ENCODE measurements at places on chromosomes 7 and 10. TPM values are rescaled to one million over a fixed set of nuclear protein-coding genes. Genes with fewer than 3 reads are reported as not detected.

Gene DRGX
- not detected for total RNA-seq

- no peak for DNase-seq
Measured at GRCh38 chr7:4040109-4040928, 641.8 kb upstream of the FOXK1 start.

Gene GIMAP2
- 42.7 TPM for total RNA-seq

DNA sequence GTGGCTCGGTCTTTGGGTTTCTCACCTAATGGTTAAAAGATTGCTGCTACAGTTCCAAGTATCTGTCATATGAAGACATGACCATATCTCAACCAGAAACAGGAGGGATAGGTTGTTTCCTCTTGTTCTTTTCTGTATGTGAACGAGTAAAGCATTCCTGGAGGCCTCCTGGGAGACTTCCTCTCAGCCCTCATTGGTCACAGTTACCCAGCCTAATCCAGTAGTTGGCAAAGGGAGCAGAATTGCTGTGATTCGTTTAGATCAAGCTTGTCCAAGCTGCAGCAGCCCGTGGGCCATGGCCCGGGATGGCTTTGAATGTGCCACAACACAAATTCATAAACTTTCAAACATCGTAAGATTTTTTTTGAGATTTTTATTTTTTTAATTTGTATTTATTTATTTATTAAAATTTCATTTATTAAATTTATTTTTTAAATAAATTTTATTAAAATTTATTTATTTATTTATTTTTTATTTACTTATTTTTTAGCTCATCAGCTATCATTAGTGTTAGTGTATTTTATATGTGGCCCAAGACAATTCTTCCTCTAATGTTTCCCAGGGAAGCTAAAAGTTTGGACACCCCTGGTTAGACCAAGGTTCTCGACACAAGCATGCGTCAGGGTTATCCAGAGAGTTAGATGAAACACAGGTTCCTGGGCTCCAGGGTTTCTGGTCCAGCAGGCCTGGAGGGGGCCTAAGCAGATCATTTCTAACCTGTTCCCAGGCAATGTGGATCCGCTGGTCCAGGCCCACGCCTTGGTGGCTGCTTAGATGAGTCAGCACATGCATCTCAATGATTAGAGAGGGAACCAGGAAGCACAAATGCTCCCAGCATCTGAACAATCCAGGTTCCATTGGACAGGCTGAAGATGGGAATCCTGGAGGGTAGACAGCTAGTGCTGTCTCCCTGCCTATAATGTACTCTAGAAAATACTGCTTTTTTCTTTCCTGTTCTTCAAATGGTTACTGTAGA, 25.6 kb downstream of the CDC123 start:
- no peak for DNase-seq

Gene ATP6V1F
- 109 TPM for total RNA-seq

- no peak for DNase-seq
Measured at GRCh38 chr10:95328013-95328412, 37.2 kb upstream of the PDLIM1 start.

DNA sequence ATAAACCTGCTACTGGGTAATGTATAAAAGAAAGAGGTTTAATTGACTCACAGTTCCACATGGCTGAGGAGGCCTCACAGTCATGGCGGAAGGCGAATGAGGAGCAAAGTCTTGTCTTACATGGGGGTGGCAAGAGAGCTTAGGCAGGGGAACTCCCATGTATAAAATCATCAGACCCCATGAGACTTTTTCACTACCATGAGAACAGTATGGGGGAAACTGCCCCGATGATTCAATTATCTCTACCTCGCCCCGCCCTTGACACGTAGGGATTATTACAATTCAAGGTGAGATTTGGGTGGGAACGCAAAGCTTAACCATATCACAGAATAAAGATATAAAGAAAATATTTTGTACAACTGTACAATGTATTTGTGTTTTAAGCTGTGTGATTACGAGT, 39.4 kb upstream of the PLCE1 start:
- no peak for DNase-seq

DNA sequence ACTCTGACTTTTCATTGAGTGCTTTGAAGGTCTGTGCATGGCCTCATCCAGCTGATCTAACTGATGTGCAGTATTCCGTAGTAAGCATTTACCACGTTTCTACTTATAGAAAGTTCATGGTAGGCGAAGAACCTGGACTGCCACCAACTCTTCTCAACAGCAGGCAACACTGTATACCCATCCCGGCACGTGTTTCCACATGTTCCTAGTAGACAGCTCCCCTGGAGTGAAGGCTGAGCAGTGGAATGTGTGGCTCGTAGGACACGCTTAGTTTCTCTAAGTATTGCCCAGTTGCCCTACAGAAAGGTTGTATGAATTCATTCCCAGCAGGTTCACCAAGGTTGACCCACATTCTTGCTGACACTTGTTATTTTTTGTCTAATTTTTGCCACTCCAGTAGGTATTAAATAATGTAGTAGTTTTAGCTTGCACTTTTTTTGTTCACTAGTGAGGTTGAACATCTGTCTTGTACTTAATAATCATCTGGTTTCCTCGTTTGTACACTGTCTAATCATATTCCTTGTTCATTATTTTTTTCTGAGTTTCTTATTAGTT, 15.2 kb downstream of the PROSER2 start:
- DNase-seq: no peak

DNA sequence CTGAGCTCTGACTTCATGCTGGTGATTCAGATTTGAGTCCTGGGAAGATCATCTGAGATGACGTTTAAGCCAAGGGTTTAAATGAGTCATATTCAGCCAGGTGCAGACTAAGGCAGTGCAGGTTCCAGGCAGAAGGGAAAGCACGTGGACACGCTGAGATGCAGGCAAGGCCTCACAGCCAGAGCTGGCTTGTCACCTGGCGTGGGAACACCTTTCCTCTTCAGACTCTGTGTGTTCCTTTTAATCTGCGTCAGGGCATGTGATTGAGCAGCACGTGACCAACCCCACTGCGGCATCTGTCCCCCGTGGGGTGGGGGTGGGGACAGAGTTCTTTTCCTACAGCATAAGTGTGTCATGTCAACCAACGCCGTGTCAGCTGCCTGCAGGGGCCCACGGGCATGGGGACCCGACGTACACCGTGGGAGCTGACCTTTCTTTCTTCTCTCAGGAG, 10.7 kb upstream of the IDI2 start:
- DNase-seq: peak; percentile 41

Gene FKBP9
- total RNA-seq: 0.47 TPM

- DNase-seq: no peak
Measured at GRCh38 chr7:103063895-103064294, 10.7 kb downstream of the FBXL13 start.

DNA sequence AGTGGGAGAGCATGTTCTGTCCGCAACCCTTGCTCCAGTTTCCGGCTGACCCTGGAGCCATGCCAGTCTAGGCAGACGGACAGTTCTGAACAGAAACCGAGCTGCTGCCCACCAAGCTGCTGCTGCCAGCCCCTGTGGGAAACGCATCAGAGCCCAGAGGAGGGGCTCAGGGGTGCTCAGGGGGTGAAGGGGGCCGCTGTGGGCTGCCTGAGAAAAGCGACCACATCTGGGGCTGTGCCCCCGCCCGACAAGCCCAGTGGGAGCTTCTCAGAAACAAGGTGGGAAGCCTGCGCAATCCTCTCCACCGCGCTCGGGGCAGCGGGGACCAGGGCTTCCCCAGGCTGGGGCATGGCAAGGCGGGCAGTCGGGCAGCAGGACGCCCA, 38.8 kb upstream of the CFAP46 start:
- DNase-seq: no peak

DNA sequence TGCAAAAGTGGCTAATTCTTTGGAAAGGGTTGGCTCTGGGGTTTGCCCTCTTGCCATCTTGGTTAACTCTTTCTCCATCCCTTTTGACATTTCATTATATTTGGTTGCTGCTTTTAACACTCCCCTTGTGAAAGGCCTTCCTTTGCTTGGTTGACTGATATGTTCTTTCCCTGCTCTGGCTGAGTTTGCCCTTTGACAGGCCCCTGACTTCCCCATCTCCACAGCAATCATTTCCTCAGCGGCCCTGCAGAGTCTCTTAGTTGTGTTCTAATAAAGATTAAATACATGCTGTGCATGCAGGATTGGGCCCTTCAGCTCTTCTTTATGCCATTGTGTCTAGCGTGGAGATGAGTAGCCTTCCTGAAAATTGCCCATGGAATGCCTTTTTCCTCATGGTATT, 84.5 kb upstream of the CSTF2T start:
- DNase-seq: no peak

Gene CCDC3
- not detected for total RNA-seq

Gene AKR1D1
- total RNA-seq: not detected

Gene GRM8
- total RNA-seq: not detected

GRCh38 chr7:98203261-98203963, 7.8 kb upstream of the BHLHA15 start:
- peak; percentile 54 for DNase-seq
